ENCODE measurements at places on chromosomes 2 and 18.

- no peak for DNase-seq
Observed at GRCh38 chr2:226273440-226273839, 526.2 kb downstream of the IRS1 start.

DNA sequence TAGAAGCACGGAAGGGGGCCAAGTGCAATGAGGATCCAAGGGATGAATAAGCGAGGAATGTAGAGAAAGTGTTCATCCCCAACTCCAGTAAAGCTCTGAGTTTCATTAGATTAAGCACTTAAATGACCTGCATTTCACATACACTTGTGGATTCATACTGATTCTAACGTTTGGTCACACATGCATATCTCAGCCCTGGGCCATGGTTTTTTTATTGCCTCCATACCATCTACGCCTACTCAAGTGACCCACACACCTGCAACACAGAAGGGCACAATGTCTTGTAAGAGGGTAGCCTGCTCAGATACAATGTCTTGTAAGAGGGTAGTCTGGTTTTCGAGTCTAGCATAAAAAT lies 566 bp upstream of the MRPS5 start:
- no peak for DNase-seq

DNA sequence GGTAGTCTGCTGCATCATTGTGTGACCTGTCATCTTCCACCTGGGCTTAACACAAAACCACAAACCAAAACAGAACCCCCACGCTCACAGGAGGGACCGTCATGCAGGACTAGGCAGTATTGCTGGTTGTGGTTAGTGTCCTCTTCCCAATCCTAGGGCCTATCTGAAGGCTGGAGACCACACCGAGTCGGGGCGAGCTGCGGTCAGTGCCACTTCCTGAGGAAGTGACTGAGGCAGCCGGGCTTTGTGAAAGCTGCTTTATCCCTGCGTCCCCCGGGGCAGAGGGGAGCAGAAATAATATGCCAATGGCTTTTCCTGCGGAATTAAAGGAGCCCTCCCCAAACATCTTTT lies 22.9 kb downstream of the ZNF532 start:
- DNase-seq, result peak; percentile 87

GRCh38 chr18:35519148-35519899 lies 21.6 kb upstream of the INO80C start:
- DNase-seq, result no peak

- no peak for DNase-seq
Observed at GRCh38 chr2:8217468-8218030, 464.3 kb upstream of the ID2 start.

DNA sequence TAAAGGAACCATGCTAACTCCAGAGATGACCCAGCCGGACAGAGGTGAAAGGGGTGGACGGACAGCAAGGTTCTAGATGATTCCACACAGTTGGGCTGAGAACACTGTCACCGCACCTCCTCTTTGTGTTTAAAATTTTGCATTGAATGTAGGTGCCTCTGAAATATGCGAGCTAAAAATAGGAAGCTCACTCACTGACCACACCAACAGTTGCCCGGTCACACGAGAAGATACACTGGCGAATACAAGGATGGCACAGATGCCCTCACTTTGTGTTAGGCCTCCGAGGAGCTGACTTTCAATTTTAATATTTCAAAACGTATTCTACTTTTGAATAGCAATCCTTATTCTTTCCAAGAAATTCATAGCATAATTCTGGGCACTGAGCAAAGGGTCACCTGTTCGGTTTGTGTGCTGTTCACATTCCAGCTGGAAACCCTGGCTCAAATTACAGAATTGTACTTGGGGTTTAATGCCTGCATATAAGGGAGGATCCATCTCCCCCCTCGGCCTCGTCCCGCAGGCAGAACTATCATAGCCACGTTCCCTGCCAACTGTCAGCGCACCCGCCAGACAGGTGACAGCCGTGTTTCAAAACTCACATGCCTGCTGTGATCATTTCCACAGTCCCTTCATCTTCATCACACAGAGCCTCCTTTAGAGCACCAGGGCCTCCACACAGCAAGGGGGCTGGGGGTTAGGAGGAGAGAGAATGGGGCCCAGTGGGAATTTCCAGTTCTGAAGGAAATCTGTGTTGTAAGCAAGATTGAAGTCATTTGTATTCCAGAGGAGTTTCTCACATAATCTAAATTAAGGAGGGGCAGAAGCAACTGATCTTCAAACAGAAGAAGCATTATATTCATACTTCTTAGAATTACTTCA lies 48.2 kb downstream of the ADI1 start:
- DNase-seq, result no peak

GRCh38 chr2:70009762-70010575 lies 48.5 kb upstream of the ASPRV1 start:
- peak; percentile 89 for DNase-seq

DNA sequence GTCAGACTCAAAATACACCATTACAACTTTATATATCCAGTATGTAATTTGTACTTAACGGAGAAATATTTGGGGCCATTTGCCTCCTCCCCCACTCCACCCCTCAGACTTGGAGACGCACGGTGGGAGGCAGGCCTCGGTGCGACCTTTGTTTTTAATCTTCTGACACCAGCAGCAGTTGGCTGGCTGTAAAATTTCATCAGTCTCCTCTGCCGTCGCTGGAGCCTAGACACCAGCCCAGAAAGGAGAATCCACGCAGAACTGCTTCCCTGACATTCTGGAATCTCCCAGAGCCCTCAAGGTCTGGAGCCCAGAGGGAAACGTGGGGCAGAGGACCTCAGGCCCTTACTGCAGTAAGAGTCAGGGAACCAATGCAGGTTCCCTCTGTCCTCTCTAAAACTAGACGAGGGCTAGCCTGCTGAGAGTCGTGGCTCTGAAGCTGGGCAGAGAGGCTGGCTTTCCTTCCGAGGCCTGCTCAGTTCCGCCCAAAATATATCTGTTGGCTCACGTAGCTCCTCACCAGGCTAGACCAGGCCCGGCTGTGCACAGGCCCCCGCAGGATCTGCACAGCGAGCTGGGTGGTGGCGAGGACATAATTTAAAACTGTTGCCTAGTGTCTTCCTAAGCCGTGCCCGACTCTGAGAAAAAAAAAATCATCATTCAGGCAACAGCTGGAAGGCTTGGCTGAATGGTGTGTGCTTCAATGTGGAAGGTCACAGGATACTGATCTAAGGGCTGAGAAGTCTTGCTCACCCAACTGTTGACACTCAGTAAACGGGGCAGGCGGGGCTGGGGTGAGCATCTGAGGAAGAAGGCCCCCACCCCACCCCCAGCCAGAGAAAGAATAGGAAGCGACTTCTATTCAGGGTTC lies 40.4 kb downstream of the EN1 start:
- no peak for DNase-seq

GRCh38 chr2:122009561-122009960 lies 254.1 kb downstream of the TSN start:
- DNase-seq, result no peak

GRCh38 chr2:167510071-167510759 lies 621.9 kb downstream of the XIRP2 start:
- DNase-seq, result no peak

DNA sequence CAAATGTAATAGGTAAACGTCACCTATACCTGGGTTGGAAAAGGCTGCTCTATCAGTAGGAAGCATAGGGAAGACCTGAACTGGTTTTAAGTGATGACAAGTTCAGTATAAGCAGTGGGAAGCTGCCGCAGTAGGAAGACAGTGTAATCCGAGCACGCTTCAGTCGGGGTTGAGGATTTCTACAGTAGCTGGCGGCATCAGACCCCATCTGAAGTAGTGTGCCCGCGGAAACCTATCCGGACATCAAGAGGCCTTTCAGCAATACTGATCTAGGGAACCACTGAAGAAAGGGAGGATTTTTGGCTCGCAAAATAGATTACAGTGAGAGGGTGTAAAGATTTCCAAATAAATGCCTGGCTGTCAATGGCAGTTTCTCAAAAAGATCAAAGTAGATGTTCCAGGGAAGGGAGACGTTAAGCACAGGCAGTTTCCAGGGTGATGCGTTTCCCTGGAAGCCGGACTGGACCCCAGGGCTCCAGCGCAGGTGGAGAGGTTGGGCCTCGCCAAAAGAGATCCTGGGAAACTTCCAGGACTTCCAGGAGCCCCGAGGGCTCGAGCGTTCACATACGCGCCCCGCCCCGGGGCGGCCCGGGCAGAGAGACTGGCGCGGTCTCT lies 5.3 kb downstream of the LOXL3 start:
- no peak for DNase-seq

- DNase-seq, result no peak
Observed at GRCh38 chr2:235131334-235132305, 179.8 kb downstream of the SH3BP4 start.

DNA sequence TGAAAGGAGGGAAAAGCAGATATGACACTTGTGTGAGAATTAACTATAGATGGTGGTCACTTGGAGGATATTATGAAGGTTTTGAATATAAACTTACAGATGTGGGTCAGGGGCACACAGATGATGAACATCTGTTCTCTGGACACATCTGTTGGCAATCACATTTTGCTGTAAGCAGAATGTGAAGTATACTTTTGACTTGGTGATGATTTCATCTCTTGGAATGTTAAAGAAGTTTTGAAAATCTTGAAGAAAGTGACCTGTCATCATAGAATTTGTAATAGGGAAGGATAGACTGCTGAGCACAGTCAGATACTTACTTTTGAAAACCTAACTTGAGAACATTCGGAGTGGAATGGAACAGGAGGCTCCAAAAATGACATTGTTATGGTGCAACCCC lies 40.2 kb downstream of the PIKFYVE start:
- DNase-seq, result no peak

DNA sequence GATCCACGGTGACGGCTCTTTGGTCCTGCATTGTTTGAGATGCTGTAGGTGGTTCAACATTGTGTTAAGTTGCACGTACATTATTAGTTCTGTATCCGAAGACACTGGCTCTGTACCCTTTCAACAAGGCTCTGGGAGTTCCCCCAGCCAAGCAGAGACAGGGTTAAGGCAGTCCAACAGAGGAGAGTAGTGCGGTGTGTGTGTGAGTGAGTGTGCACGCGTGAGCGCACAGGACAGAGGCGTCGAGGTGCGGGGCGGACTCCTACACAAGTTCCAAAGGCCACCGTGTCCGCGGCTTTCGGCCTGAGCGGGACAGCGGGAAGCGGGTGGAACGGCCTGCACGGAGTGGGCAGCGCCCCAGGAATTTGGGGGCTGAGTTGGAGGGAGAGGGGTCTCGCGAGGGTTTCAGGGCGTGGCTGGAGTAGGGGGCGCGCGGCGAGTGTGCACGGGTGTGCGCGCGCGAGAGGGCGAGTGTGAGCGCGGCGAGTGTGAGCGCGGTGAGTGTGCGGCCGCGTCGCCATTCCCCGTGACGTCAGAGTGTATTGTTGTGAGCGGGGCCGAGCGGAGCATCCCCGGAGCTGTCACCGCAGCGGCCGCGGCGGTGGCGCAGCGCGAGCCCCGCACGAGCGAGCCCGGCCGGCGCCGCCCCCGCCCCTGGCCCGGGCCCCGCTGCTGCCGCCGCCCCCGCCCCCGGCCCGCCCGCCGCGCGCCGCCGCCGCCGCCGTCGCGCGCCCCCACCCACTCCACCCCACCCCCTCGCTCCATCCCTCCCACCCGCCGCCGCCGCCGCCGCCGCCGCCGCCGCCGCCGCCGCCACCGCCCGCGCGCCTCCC lies at the start of gene ASXL3:
ASXL3 (plus strand) TSS at position 535 of the 833 bp plus-strand sequence. CDS start 413 bp downstream, outside the sequence.
- DNase-seq, result no peak

- DNase-seq, result no peak
Observed at GRCh38 chr18:272650-273049, 4.8 kb upstream of the THOC1 start.

- DNase-seq, result no peak
Observed at GRCh38 chr2:133993160-133993559, 260.7 kb upstream of the MGAT5 start.

GRCh38 chr2:237538001-237538720 lies 28.2 kb upstream of the PRLH start:
- DNase-seq, result no peak

DNA sequence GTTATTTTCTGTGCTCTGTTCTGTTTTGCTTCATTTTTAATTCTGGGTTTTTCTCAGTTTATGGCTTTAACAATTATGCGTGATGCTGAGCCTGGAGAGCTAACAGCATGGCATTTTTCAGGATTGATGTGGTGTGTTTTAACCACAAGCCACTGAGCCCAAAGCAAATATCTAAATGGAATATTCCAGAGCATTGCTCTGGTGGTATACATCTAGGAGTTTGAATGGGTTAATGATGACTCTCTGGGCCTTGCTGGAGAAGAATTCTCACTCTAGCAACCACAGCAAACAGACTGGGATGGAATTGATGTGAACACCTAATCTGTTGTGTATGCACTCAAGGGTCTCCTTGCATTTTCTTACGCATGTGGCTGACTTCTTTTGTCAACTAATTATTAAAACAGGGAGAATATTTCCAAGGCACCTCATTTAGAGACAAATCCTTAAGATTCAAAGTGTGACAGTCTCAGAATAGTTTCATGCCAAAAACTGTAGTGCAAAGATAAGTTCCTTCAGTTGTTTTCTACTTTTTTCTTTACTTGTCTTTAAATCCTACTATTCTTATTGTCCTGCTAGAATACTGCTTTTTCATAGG lies 164.0 kb downstream of the DTNA start:
- DNase-seq, result no peak
